ENCODE measurements at places on chromosomes 6 and 20.

DNA sequence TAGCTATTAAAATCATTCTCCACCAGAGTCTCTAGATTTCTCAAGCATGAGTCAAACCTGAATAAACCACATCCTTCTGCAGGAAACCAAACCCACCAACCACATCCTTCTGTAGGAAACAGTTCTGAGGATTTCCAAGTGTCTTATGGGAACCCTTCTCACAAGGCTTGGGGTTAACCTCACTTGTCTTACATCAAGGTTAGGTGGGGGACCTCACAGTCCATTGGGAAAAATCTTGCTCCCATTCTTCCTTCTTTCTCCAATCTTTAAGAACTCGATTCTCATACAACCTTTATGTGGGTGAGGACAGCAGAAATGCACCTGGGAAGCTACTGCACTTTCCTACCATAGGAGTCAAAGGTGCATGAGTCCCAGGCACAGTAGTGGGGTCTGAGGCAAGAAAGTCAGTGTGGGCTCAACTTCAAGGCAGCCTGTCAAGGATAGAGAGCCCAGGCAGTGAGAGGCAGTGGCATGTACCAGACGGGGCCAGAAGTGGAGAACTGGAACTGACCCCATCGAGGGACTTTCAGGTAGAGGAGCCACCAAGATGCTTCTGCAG is 114.5 kb downstream of the SLC22A3 start:
- DNase-seq = peak; percentile 52

- no peak for DNase-seq
These were observed 14.8 kb downstream of the IGF2R start for GRCh38 chr6:159983641-159984080.

DNA sequence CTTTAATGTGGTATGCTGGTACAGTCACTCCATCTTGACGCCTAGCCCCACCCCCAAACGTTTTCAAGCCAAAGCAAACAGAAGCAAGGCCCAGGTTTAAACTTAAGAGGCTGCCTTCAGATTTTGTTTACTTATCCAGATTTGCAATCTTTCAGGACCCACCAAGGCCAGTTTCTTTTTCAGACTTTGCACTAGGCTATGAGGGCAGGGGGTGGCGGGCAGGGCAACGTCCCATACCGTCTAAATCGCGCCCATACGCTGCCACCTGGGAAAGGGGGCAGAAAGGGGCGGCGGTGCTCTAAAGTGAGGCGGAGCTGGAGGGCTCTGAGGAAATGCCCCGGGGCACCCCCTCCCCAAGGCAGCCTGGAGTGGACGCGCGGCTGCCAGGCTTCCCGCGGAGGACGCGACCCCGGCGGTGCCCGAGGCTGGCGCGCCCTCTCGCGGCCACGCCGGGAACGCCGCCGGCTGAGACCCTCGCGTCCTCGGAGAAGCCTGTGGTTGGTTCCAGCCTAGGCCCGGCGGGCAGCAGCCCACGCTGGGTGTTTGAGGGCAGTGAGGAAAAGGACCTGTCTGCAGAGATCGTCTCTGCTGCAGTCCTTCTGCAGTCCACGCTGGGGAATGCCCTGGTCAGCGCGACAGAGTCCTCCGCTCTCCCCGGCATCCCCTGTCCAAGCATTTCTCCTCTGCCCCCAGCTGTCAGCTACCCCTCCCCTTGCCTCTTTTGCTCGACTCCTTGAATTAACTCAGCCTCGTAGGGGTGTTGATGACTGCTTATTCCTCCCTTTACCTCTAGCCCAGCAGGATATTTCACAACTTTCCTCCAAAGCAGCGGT is 129.2 kb upstream of the PRND start:
- peak; percentile 63 for DNase-seq

- DNase-seq = no peak
These were observed 53.7 kb upstream of the TMX4 start for GRCh38 chr20:8073024-8073832.

GRCh38 chr6:75824160-75824559 is 75.1 kb downstream of the MYO6 start:
- DNase-seq = no peak

DNA sequence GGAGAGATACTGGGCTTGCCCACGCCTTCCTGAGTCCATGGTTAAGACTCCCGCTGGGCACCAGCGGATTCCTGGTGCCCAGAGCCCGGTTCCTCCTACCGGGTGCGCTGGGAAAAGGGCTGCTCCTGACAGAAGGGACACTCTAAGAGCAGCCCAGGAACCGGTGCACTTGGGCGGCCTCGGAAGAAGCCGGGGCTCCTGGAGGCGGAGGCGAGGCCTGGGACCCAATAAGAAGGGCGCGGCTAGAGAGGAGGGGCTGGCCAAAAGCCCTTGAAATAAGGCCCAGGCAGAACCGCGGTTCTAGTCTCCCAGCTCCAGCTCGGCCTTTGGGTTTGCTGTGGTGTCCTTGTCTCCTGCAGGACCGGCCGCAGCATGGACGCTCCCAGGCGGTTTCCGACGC is at the start of gene KHDC3L:
KHDC3L (plus strand) TSS at position 301 of the 400 bp plus-strand sequence; CDS start at position 373, 72 bp downstream.
- DNase-seq = no peak

DNA sequence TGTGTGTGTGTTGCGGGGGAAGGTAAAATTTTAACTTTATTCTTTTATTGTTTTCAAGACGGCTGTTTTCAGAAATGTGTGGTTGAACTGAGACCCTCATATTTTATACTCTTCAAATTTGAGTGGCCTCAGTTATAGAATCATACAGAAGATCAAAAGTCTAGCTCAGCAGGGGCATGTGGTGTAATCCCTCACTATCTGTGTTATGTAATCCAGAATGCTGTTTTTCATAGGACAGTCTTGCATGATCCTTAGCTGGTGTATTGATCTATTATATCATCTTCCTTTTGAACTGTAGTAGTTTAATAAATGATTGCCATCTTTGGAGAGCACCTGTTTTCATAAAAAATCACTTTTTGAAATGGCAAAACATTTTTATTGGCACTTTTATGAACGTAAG is 1.4 kb downstream of the PLCB4 start:
- no peak for DNase-seq

- no peak for DNase-seq
These were observed 3.8 kb downstream of the PDRG1 start for GRCh38 chr20:31948008-31948407.

- DNase-seq = no peak
These were observed 1.6 kb upstream of the FAM135A start for GRCh38 chr6:70411542-70412251.

DNA sequence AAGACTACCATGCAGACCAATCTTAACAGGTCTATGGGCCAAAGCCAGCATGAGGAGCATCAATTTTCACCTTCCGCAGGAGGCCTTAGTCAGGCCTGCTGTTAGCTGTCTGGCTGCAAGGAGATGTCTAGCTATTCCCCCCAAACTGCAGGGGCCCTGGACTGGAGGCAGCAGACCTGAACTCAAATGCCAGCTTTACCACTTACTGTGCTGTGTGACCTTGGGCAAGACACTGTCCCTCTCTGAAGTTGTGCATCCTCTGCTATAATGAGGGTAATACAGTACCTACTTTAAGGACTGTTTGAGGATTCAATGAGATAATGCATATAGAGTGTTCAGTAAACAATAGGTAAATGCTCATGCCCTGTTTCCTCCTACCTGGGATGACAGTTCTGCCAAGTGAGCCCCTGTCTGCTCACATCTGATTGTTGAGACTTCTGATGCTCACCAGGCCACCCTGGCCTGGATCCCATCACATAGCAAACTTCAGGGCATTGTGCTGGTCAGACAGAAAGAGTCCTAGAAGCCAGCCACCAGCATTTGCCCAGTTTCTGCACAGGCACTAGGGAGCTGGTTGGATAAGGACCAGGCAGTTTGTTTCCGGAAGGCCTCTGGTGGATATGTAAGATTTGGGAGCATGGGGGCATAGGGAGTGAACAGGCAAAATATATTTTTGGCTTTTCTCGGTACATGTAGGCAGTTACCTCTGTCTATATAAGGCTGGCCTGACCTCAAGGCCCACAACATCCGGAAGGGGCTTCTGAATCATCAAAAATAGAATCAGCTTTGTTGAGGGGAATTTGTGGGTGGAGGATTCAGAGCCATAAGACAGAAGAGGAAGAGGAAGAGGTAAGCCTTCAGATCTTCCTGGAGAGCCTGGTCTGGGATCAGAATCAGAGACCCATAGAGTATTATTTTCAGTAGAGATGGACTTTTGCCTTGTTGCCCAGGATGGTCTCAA is 2.3 kb upstream of the OCSTAMP start:
- peak; percentile 56 for DNase-seq

GRCh38 chr6:32796848-32797776 is 19.7 kb downstream of the HLA-DOB start:
- DNase-seq = peak; percentile 92

DNA sequence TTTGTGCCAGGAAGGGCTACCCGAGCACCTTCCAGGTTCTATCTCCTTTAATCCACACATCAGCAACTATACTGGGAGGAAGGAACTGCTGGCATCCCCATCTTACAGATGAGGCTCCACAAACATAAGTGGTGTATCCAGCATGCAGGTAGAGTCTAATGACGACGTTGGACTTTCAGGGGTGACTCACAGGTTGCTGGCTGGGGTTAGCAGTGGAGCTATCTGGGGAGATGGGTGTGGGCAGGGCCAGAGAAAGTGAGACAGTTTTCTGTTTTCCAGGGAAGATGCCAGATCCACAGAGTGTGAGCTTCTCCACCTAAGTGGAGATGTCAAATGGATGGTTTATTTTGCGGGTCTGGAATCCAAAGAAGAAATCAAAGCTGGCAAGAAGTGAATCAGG is 31.8 kb downstream of the CDH22 start:
- no peak for DNase-seq

GRCh38 chr6:119196715-119197114 is 118.3 kb upstream of the FAM184A start:
- no peak for DNase-seq

DNA sequence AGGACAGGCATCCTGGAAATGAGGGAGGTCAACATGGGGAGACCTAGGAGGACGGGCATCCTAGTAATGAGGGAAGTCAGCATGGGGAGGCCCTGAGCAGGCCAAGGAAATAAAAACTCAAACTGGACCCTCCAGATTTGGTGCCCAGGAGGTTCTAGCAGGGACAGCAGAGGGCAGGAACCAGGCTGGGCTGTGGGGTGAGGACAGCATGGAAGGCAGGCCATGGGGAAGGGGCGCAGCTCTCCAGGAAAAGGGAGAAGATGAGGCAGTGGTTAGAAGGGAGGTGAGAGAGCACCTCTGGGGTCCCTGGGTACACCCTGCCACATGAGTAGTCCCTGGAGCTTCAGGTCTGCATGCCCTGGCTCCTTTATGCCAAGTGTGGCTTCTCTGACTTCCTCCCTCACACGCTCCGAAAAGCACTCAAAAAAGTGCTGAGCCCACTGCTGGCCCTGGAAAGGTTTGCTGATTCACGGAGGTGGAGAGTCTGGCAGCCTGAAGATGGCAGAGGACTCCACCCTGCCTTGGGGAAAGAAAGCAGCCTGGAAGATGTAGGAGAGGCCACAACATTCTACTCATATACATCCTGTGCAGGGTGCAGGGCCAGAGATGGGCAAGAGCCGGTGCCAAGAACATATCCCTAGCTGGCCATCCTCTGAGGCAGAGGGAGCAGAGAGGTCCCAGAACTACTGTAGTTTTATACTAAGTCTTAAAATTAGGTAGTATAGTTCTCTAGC is 154.9 kb downstream of the MRPL14 start:
- DNase-seq = no peak

DNA sequence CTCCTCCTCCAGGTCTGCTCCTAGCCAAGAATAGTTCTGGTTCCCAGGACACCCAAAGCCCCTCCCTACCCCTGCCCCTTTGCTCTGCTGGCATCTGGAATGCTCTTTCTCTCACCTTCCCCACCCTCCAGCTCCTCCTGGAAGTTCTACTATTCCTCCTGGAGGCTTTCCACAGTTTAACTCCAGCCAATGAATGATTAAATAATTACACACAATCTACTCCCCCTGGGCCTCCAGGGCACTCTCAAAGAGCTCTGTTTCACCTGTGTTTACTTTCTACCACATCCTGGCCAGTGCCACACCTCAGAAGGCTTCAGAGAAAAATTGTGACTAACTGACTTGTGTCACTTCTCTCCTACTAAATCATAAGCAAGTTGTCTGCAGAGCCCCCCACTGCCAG is 36.2 kb downstream of the GCM1 start:
- DNase-seq = no peak

GRCh38 chr6:142071981-142072380 is 60.7 kb upstream of the GJE1 start:
- DNase-seq = no peak

DNA sequence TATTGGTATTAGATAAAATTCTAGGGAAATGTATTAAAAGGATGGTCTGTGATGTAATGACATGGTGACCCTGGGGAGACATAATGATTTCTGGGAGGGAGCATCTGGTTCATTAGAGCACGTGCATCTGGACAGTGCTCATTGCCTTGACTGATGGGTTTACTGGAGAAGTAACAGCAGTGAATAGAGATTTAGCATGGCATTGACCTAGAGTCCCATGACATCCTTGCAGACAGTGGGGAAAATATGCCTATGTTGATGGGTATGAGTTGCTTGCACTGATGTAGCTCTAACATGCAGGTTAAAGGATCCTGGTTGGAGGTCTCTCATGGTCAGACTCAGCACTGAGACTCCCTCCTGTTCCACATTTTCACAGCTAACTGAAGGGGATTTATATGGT is 164.1 kb upstream of the OLIG3 start:
- DNase-seq = no peak

Measured in B cell (primary cell).